HFFc6 (cell line): ENCODE measurements at places on chromosomes 6 and 20. TPM values are rescaled to one million over a fixed set of nuclear protein-coding genes. Genes with fewer than 3 reads are reported as not detected.

DNA sequence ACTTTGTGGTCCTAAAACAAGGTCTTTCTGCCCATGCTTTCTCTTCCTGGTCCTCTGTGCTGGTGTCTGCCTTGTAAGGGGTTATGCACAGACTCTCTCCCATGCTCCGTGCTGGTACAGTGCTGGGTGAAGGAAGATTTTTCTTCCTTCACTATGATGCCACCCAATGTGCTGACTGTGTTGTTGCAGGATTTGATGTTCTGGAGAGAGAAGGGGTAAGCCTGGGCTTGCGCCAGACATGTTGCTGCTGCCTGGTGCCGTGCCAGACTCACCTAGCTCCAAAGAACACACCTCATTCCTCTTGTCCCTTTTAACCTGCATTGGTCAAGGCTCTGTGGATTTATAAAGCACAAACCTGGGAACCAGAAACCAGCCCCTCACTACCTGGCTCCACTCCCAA, 28.4 kb upstream of the ARMH2 start:
- H3K4me3 ChIP-seq = no peak overlapping the region
- DNase-seq = no peak
- H3K36me3 ChIP-seq = no peaks in the 10 kb centered on the region
- peaks cover 6% of the 10 kb centered on the region; the same call in 1 of the 2 replicates for H3K27me3 ChIP-seq
- H3K27ac ChIP-seq = no peak overlapping the region

GRCh38 chr20:40908309-40908708, 120.3 kb upstream of the TOP1 start:
- no peak overlapping the region for H3K4me3 ChIP-seq
- DNase-seq = no peak
- no peaks in the 10 kb centered on the region for H3K4me1 ChIP-seq
- no peak overlapping the region for H3K27ac ChIP-seq
- H3K27me3 ChIP-seq = peaks cover 6% of the 10 kb centered on the region

- H3K27me3 ChIP-seq = peaks cover 12% of the 10 kb centered on the region
- H3K36me3 ChIP-seq = no peaks in the 10 kb centered on the region
- peaks cover 27% of the 10 kb centered on the region for H3K4me1 ChIP-seq
These were observed 323.8 kb upstream of the JARID2 start for GRCh38 chr6:14921878-14922671.

DNA sequence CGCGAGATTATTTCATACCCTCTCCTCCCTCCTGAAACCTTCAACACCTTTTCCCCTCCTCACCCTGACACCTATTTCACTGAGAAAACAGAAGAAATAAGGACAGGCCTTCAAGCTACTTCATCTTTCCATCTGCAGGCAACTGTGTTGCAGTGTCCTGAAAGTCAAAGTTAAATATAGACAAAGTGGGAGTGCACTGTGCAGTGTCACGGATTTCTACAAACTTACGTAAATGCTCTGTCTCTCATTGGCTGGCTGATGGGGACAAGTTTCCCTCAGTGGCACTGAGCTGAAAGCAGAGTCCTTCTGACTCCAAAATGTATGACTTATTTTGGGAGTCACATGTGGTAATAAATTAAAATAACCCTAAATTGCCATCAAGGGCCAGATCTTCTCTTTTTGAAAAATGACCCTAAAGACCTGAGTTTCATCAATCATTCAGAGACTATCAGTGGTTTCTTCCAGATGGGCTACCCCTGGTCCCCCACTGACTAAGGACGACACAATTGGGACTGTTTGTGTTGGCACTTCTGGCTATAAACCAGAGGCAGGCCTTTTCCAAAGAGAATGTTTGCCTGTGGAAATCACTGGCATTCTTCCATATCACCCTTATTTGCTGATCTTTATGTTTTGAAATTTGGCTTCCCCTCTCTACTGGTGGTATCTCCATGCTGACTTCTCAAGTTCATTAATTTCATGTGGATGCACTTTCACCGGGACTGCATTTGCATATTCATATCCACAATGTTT, 21.6 kb downstream of the ALDH8A1 start:
- peaks cover 25% of the 10 kb centered on the region for H3K4me1 ChIP-seq
- no peak overlapping the region for H3K4me3 ChIP-seq
- no peak overlapping the region for H3K27ac ChIP-seq
- no peak for DNase-seq

The DCDC2 gene
- total RNA-seq = not detected in 3 replicates

The FAM217A gene
- not detected in 3 replicates for total RNA-seq
